ENCODE measurements at places on chromosomes 4 and X. TPM values are rescaled to one million over a fixed set of nuclear protein-coding genes. Genes with fewer than 3 reads are reported as not detected.

Gene FGF13
- 42.6 TPM for total RNA-seq

- no peak for DNase-seq
Observed at GRCh38 chrX:48938721-48939425, 18.5 kb downstream of the OTUD5 start.

Gene ZNF41
- total RNA-seq: 5.7 TPM

- DNase-seq: peak; percentile 15
Observed at GRCh38 chrX:96372313-96373046, 312.2 kb upstream of the DIAPH2 start.

Gene CSAG2
- not detected for total RNA-seq

GRCh38 chr4:177196615-177197014 lies 113.1 kb upstream of the NEIL3 start:
- no peak for DNase-seq

- DNase-seq: no peak
Observed at GRCh38 chrX:119155416-119156035, 27.9 kb upstream of the KIAA1210 start.

DNA sequence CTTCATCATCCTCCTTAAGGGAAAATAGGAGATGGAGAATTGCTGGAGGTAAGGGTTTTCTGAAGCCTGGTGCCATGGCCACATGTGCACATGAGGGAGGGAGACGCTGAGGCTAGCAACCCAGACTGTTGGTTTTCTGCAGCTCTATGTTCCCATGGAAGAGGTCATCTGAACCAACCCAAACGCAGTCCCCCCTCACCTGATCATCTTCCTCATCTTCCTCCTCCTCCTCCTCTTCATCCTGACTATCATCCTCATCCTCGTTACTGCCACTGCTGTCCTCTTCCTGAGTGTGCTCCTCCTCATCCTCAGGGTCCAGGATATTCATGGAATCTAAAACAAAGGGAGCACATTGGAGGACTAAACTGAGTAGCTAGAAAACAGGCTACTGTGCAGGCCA lies 124.6 kb downstream of the HUWE1 start:
- DNase-seq: no peak

GRCh38 chrX:129790146-129790545 lies 10.4 kb downstream of the SASH3 start:
- DNase-seq: no peak

- DNase-seq: no peak
Observed at GRCh38 chr4:138076561-138076960, 165.6 kb downstream of the SLC7A11 start.

GRCh38 chrX:23662853-23663252 lies 4.4 kb upstream of the PRDX4 start:
- no peak for DNase-seq

Gene TBC1D14
- 33.0 TPM for total RNA-seq

DNA sequence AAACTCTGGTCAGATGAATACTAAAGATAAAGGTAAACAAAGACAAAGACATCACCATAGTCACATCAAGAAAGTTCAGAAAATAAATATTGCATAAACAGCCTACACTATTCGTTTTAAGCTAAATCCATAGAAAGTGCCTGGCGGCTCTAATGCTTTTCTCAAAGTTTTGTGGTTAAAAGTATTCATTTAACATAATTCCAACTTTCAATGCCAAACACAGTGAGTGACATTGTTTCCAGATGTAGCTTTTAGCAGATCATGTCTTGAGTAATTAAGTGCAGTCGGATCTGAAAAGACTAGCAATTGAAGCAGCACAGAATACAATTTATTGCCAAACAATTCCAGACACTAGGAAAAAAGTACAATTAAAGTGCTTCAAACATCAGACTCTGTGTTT lies 287.1 kb upstream of the ADGRL3 start:
- no peak for DNase-seq
